HuH-7 (cell line): ENCODE measurements at places on chromosomes 5 and 9.

DNA sequence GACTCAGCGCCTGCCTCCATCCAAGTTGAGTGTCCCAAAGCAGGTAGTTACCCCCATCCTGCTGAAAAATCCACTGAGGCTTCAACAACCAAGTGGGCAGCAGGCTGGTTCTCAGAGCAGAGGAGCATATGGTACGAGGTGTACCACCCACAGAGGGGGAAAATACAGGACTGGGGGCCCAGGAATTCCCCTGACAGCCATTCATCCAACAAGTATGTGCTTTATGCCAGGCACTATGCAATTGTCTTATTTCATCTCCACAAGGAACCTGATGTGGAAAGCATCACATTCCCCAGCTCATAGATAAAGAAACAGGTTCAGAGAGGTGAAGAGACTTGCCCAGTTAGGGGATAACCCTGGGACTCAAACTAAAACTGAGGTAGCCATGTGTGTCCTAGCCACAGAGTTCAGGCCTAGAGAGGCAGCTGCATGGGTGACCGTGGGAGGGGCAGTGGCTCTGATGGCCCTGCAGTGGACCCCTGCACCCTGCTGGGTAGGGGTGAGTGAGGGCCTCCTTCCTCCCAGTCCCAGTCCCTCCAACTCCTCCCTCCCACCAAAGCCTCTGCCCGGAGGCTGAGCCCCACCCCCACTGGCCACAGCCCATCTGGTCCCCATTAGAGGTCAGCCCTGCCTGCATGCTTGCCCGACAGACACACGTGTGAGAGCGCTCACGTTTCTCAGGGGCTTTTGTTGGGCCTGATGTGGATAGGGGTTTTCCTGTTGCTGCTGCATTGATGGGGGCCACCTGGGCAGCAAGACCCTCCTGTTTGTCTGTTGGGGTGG lies 11.5 kb downstream of the PDLIM4 start:
- no peak for DNase-seq

DNA sequence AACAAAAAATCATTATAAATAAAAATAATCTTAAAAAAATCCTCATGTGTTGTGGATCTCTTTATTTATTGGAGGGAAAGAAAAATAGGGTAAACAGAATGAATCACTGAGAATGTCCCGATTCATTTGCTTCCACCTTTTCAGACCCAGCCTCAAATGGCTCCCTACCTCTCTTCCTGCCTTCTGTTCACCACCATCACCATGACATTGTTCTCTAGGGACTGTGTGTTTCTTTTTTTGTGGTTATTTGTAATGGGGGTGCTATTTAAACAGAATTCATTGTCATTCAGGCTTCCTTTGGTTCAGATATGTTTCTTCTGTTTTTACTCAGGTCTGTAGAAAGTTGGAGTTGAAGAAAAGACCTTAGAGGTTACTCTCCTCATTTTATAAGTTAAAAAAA lies 198.2 kb downstream of the KIF4B start:
- no peak for DNase-seq

DNA sequence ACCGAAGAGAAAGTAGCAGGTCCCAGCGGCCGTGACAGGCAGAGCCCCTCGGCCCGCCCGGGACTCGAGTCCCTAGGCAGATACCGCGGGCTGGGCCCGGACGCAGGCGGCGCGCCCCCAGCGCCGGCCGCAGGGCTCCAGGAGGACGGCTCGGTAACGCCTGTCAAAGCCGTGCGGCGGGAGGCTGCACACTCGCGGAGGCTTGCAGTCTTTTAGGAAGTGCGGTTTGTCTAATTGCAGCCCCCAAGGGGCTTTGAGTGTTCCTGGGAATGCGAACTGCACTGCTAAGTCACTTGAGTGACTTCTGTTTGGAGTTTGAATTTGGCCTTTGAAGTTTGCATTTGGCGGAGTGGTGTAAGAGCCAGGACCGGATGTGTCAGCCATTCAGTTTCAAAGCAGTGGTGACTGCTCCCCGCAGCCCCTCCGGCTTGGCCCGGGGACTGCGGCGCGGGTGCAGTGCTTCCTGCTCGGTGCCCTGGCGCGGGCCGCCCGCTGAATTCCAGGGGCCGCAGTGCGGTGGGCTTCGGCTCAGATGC lies 1.3 kb downstream of the MAP3K1 start:
- peak; percentile 48 for DNase-seq

DNA sequence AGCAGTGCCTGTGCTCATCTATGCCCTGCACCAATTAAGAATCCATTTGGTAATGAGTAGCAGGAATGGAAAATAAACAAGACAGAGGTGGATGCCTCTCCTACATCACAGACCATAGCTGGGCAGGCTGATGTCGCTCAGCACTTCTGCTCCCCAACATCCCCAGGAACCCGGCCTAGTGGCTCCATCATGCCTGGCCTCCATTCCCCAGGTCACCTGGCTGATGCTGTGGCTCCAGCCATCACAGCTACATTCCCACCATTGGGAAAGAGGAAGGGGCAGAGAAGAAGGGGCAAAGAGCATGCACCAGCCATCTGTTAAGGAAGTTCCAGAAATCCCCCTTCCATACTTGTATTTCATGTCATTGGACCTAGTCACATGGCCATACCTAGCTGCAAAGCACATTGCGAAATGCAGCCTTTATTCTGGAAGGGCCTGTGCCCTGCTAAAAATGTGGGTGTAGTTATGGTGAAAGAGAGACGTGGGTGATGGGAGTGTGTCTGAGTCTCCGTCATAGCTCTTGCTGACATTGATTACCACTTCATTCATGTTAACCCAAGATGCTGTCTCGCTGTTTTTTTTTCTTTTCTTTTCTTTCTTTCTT lies 86.1 kb upstream of the ADAMTS2 start:
- no peak for DNase-seq

GRCh38 chr9:3810231-3810630 lies 284.4 kb upstream of the RFX3 start:
- no peak for DNase-seq

DNA sequence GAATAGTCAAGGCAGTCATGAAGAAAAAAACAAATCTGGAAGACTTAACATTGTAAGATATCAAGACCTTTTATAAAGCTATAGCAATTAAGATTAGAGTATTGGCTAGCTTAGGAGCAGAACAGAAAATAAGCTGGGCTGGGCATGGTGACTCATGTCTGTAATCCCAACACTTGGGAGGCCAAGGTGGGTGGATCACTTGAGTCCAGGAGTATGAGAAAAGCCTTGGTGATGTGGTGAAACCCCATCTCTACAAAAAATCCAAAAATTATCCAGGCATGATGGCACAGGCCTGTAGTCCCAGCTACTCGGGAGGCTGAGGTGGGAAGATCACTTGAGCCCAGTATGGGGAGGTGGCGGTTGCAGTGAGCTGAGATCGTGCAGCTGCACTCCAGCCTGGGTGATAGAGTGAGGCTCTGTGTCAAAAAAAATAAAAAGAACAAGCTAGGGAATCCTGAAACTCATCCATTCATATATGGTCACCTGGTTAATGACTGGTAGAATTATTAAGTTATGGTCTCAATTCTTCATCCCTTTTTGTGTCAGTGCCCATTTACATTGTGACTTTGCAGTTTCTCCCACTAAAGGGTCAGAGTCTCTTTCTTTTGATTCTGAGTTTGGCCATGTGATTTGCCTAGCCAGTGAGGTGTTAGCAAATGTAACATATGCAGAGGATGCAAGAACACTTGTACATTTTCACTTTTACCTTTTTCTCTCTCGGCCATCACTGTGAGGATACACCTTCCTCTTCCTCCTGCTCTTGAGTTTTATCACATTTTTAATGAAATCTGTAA lies 144.6 kb upstream of the SGCD start:
- DNase-seq, result no peak

DNA sequence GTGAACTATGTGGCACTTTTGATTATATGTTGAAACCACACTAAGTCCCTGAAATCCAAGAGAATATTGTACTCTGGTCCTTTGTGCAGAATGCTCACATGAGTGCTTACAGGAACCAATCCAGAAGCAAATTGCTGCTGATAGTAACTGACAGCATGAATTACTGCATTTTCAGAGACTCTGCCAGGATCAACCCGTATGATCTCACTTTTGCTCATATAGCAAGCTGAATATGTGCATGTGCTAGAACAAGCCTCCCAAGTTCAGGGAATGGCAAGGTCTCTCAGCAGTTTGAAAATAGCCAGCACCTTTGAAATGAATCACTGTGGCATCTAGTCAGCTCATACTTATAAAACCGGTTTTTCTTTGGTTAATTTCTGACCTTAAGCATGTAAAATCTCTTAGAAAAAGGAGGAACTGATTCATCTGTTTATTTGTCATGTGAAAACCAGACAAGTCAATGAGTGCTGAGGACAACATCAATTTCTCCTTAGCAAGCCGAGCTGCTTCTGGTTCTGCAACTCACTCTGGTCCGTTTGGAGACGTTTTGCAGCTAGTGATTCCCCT lies 215.7 kb upstream of the ELL2 start:
- DNase-seq, result no peak

GRCh38 chr9:16626577-16627130 lies 243.8 kb downstream of the BNC2 start:
- DNase-seq, result no peak

DNA sequence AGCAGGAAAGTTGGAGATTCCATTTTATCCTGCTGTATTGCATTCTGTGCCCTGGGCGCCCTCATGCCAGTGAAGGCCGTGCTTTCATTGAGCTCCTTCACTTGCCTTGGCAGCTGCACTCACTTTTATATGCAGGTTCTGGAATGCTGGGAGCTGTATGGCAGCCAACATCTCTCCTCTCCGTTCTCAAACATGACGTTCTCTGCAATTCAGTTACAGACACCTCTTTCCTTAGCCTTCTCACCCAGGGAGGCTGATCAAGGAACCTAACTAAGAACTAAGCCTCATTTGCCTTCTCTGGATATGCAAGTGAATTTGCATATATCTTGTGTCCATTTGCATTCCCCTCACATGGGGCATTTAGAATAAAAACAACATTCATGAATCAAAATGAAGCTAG lies 29.4 kb upstream of the PURA start:
- no peak for DNase-seq

- DNase-seq, result no peak
Measured at GRCh38 chr9:125707472-125707804, 430 bp upstream of the MAPKAP1 start.

- no peak for DNase-seq
Measured at GRCh38 chr9:113888976-113889375, 12.9 kb downstream of the ZNF618 start.

GRCh38 chr9:73805853-73806458 lies 654.3 kb downstream of the ANXA1 start:
- no peak for DNase-seq

- DNase-seq, result no peak
Measured at GRCh38 chr5:115263078-115263380, 352 bp upstream of the PGGT1B start.

- DNase-seq, result no peak
Measured at GRCh38 chr5:142958944-142959682, 188.9 kb downstream of the ARHGAP26 start.

DNA sequence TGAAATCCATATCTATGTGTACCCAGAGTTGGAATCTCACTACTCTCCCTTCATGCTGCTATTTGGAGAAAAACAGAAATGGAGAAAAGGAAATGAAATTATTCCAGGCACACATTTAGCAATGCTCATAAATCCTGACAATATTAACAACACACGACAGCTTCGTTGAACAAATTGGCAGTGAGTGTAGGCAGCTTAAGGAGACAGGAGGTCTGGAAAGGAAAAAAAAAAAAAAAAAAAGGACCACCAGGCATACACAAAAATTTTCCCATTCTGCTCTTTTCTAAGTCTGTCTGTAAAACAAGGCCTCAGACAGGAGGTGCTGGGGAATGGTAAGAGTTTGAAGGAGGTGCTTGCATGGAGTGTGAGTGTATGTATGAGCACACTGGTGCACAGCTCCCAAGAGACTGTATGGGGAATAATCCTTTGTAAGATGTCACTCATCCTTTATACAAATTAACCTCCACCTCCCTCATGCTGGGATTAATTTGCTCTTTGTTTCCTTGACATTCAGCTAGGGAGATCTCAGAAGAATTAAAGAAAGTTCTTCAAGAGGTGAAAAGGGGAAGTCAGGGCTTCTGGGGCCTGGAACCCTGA lies 78.9 kb downstream of the ASTN2 start:
- no peak for DNase-seq

GRCh38 chr9:132040808-132041207 lies 38.9 kb downstream of the MED27 start:
- DNase-seq, result no peak

- DNase-seq, result peak; percentile 7
Measured at GRCh38 chr5:120655828-120656435, 191.8 kb downstream of the PRR16 start.

GRCh38 chr5:132017316-132017715 lies 5.9 kb upstream of the ACSL6 start:
- DNase-seq, result no peak

DNA sequence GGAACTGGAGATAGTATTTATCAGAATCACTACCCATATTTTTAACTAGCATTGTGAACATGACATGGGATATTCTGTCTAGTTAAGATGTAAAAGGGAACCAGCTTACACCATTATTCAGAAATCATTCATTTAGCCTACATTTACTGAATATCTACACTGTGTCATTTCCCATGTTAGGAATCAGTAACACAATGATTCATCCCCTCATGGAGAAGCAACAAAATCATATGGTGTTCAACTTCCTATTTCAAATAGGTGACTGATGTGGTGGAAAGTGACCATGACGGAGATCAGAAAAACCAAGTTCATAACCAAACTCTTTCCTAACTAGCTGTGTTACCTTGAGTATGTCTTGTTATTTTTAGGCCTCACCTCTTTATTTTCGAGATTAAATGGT lies 550.0 kb upstream of the TUSC1 start:
- DNase-seq, result no peak

- DNase-seq, result no peak
Measured at GRCh38 chr5:106189121-106189809, 1481.5 kb downstream of the EFNA5 start.

- no peak for DNase-seq
Measured at GRCh38 chr5:79578876-79579275, 33.4 kb upstream of the TENT2 start.

- DNase-seq, result no peak
Measured at GRCh38 chr9:1383899-1384455, 333.8 kb downstream of the DMRT2 start.

DNA sequence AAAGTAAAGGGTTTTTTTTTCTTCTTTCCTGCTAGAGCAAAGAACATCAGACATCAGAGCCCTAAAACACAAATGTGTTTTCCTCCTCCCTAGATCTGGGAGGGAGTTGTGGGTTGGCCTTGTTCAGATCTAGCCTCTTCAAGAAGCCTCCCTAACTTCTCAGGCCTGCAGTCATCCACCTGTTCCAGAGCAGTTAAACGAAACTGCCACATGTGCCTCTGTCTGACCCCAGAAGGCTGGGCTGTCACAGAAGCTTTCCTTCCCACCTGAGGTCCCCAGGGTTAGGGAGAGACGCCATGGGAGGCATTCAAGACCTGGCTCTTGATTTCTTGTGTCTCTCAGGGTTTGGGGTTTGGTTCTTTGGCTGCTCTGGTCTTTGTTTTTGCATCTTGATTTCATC lies 87.0 kb downstream of the DAB2IP start:
- DNase-seq, result no peak

DNA sequence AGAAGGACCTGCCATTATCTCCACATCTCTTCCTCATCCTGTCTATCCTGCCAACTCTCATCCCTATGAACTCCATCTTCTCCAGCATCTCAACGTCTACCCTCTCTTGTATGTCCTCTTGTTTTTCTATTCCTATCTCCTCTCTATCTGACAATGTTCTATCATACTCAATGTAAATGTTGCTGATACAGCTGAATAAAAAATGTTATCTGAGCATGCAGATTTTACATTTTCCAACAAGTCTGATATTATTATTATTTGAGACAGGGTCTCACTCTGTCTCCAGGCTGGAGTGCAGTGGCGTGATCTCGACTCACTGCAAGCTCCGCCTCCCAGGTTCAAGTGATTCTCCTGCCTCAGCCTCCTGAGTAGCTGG lies 56.0 kb upstream of the RAI14 start:
- DNase-seq, result no peak
